Right atrium auricular region (tissue), 2 donors: ENCODE measurements at places on chromosomes 12 and 14. TPM values are rescaled to one million over a fixed set of nuclear protein-coding genes. Genes with fewer than 3 reads are reported as not detected.
A peak's percentile ranks its signal among the peaks of the same experiment; 100 is the strongest.

- no peak overlapping the region for H3K27ac ChIP-seq
- H3K27me3 ChIP-seq: no peaks in the 10 kb centered on the region
- H3K4me1 ChIP-seq: no peaks in the 10 kb centered on the region
- no peak overlapping the region for H3K4me3 ChIP-seq
Observed at GRCh38 chr12:26179826-26180225, 15.5 kb upstream of the SSPN start.

GRCh38 chr14:52111583-52111982, 42.7 kb upstream of the NID2 start:
- DNase-seq: no peak
- H3K27me3 ChIP-seq: no peaks in the 10 kb centered on the region
- H3K4me3 ChIP-seq: no peak overlapping the region
- no peaks in the 10 kb centered on the region for H3K36me3 ChIP-seq
- no peaks in the 10 kb centered on the region for H3K4me1 ChIP-seq
- H3K27ac ChIP-seq: no peak overlapping the region

- no peak for DNase-seq
- H3K4me3 ChIP-seq: no peak overlapping the region
- no peak overlapping the region for H3K27ac ChIP-seq
- no peaks in the 10 kb centered on the region for H3K4me1 ChIP-seq
- no peaks in the 10 kb centered on the region for H3K27me3 ChIP-seq
Observed at GRCh38 chr12:58529897-58530741, 390.2 kb downstream of the LRIG3 start.

GRCh38 chr14:61222388-61222787, 58.8 kb downstream of the TMEM30B start:
- no peak overlapping the region for H3K4me3 ChIP-seq
- H3K27ac ChIP-seq: no peak overlapping the region
- no peaks in the 10 kb centered on the region for H3K27me3 ChIP-seq
- no peak for DNase-seq
- no peaks in the 10 kb centered on the region for H3K4me1 ChIP-seq

- H3K4me3 ChIP-seq: no peak overlapping the region
- H3K4me1 ChIP-seq: no peaks in the 10 kb centered on the region
- H3K27me3 ChIP-seq: no peaks in the 10 kb centered on the region
- no peak for DNase-seq
Observed at GRCh38 chr12:5806371-5807089, 138.5 kb downstream of the ANO2 start.

GRCh38 chr12:58656254-58657009, 263.9 kb downstream of the LRIG3 start:
- H3K27ac ChIP-seq: no peak overlapping the region
- no peaks in the 10 kb centered on the region for H3K4me1 ChIP-seq
- H3K27me3 ChIP-seq: no peaks in the 10 kb centered on the region
- no peaks in the 10 kb centered on the region for H3K36me3 ChIP-seq
- H3K4me3 ChIP-seq: no peak overlapping the region

DNA sequence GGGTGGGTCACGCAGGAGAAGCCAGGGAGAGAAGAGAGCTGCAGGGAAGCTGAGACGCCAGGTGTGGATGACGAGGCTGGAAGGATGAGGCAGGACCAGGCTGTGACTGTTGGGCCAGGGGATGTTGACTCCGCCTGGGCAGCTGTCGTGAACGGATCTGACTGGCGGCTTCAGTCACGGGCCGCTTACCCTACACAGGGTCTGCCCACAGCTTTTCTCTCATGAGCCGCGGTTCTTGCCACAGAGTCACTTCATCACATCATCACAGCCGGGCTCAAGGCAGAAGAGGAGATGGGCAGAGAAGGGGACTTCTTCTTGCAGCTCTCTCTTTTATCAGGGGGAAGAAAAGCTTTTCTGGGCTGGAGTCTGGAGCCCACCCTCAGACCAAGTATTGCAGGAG, 7.7 kb downstream of the CLBA1 start:
- DNase-seq: no peak
- peaks cover 10% of the 10 kb centered on the region for H3K36me3 ChIP-seq
- no peaks in the 10 kb centered on the region for H3K27me3 ChIP-seq
- H3K4me3 ChIP-seq: no peak overlapping the region

DNA sequence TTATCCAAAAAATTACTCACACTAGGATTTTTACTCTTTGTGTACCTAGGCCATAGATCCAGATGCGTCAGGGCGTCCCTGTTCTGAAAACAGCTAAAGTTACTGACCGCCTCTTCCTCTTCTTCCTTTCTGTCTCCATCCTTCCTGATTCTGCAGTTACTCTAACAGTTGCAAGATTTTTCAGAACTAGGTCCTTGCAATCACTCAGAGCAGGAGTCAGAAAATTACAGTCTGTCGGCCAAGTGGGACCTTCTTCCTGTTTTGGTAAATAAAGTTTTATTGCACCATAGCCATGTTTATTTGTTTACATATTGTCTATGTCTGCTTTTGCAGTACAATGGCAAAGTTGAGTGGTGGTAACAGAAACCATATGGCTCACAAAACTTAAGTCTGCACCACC, 25.6 kb upstream of the FGF6 start:
- no peak for DNase-seq
- H3K4me3 ChIP-seq: no peak overlapping the region
- H3K4me1 ChIP-seq: no peaks in the 10 kb centered on the region
- no peak overlapping the region for H3K27ac ChIP-seq
- no peaks in the 10 kb centered on the region for H3K27me3 ChIP-seq

DNA sequence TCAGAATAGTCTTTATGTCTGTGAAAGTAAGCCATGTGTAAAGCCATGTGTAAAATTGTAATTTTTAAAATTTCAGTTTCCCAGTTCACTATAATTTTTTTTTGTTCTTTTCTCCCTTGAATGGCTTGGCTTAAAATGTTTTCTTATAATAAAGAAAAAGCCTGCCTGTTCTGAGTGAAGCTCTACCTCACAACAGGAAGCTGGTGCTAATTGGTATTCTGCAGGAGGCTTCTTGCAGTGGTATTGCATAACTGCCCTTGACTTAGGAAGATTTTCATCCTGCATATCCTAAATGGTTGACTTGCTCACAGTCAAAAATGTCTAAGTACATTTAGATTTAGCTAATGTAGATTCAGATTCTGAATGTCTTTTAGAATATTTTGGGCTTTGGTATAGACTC, 49.5 kb downstream of the ATP2A2 start:
- H3K4me3 ChIP-seq: no peak overlapping the region
- no peak overlapping the region for H3K27ac ChIP-seq
- no peaks in the 10 kb centered on the region for H3K27me3 ChIP-seq
- no peak for DNase-seq

- no peak for DNase-seq
- H3K4me1 ChIP-seq: no peaks in the 10 kb centered on the region
- H3K27ac ChIP-seq: no peak overlapping the region
- H3K36me3 ChIP-seq: no peaks in the 10 kb centered on the region
- no peaks in the 10 kb centered on the region for H3K27me3 ChIP-seq
Observed at GRCh38 chr14:90204516-90204915, 51.8 kb upstream of the PSMC1 start.

DNA sequence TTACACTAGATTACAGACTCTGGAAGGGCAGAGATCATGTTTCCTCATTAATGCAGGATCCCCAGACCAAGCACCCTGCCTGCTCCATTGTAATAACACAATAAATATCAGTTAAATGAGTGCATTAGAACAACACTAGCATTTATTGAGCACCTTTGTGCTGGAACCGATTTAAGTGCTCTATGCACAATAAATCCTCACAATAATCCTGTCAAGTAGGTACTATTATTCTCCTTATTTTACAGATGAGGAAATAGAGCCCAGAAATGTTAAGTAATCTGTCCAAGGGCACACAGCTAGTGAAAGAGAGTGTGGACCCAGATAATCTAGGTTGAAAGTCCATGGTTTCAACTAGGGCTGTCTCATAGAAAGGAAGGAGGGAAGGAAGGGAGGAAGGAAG, 69.8 kb downstream of the MAP1LC3B2 start:
- H3K4me3 ChIP-seq: no peak overlapping the region
- H3K36me3 ChIP-seq: no peaks in the 10 kb centered on the region
- DNase-seq: no peak
- no peaks in the 10 kb centered on the region for H3K27me3 ChIP-seq
- no peaks in the 10 kb centered on the region for H3K4me1 ChIP-seq

DNA sequence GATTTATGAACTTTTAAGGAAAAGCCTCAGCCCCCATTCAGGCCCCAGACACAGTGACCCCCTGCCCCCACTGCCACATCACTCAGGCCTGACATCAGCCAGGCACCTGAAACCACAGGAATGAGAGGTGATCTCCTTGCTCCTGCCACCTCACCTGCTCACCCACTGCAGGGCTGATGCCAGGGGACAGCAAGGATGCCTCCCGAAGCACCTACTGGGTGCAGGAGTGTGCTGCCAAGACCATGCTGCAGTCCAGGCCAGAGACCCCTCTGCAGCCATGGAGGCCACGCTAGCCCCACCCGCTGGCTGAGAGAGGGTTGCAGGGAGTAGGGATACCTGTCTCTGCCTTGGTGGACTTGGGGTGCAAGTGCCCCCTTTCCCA, 18.6 kb upstream of the KRT7 start:
- DNase-seq: no peak
- H3K27ac ChIP-seq: no peak overlapping the region
- no peaks in the 10 kb centered on the region for H3K36me3 ChIP-seq
- H3K4me3 ChIP-seq: no peak overlapping the region

GRCh38 chr14:99667821-99668220, 16.3 kb upstream of the CYP46A1 start:
- H3K4me3 ChIP-seq: no peak overlapping the region
- H3K4me1 ChIP-seq: no peaks in the 10 kb centered on the region
- no peak for DNase-seq
- H3K27me3 ChIP-seq: no peaks in the 10 kb centered on the region
- H3K27ac ChIP-seq: no peak overlapping the region

DNA sequence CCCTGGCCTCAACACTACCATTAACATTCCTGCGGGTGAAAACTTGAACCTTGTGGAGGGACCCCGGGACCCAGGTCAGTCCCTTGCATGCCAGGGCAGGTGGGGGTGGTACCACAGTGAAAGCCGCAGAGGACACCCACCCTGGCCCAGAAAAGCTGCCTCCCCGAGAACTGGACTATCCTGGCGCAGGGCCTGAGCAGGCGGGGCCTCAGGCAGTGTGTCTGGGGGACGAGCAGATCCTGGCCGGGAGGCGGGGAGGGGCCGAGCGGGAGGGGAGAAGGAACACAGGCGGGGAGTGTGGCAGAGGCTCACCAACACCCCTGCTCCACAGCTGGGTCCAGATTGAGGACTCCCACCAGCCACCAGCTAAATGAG, 10.0 kb downstream of the AHNAK2 start:
- no peaks in the 10 kb centered on the region for H3K4me1 ChIP-seq
- peak; percentile 72 for DNase-seq
- H3K27ac ChIP-seq: peak overlapping the region; percentile 55
- peak overlapping the region; percentile 47 for H3K4me3 ChIP-seq

GRCh38 chr12:32397696-32398095, 1.7 kb upstream of the FGD4 start:
- peaks cover 20% of the 10 kb centered on the region for H3K4me1 ChIP-seq
- DNase-seq: no peak
- H3K27me3 ChIP-seq: no peaks in the 10 kb centered on the region
- H3K36me3 ChIP-seq: no peaks in the 10 kb centered on the region
- H3K27ac ChIP-seq: no peak overlapping the region
- H3K4me3 ChIP-seq: no peak overlapping the region

- no peaks in the 10 kb centered on the region for H3K36me3 ChIP-seq
- no peak for DNase-seq
- H3K4me1 ChIP-seq: no peaks in the 10 kb centered on the region
- no peak overlapping the region for H3K27ac ChIP-seq
- H3K4me3 ChIP-seq: no peak overlapping the region
Observed at GRCh38 chr14:34671716-34672115, 41.8 kb upstream of the SNX6 start.

DNA sequence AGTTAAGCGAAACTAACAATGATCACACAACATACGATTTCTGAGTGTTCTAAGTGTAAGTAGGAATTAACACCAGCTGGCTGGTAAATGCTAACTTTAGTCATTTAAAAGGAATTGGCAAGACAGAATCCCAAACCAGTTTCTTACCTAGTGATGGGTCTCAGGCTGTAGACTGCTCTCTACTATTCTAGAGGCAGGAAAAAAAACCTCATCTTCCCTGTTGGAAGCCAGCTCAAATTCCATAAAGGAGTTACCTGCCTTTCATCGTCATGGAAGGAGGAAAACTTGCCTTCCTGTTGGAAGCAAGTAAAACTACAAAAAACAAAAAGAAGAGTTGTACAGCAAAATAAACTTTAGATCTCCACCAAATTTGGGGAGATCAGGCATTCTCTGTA, 23.7 kb upstream of the SLC7A8 start:
- DNase-seq: no peak
- no peaks in the 10 kb centered on the region for H3K36me3 ChIP-seq
- H3K4me1 ChIP-seq: no peaks in the 10 kb centered on the region
- no peaks in the 10 kb centered on the region for H3K27me3 ChIP-seq
- no peak overlapping the region for H3K27ac ChIP-seq
- H3K4me3 ChIP-seq: no peak overlapping the region

GRCh38 chr12:6827982-6828780, at the start of gene P3H3:
Gene P3H3, plus strand, starts transcription at chr12:6828407. Its CDS starts 34 bp downstream, at chr12:6828441.
- H3K4me3 ChIP-seq: peak within 1 kb of the TSS; percentile 83
- no peak for DNase-seq
- H3K4me1 ChIP-seq: peaks cover 39% of the 10 kb centered on the region
- H3K27me3 ChIP-seq: no peaks in the 10 kb centered on the region
- H3K27ac ChIP-seq: peak within 1 kb of the TSS; percentile 84

GRCh38 chr12:32145096-32145495, 38.4 kb downstream of the BICD1 start:
- H3K27me3 ChIP-seq: no peaks in the 10 kb centered on the region
- no peak for DNase-seq
- H3K27ac ChIP-seq: no peak overlapping the region
- H3K36me3 ChIP-seq: no peaks in the 10 kb centered on the region
- no peak overlapping the region for H3K4me3 ChIP-seq

DNA sequence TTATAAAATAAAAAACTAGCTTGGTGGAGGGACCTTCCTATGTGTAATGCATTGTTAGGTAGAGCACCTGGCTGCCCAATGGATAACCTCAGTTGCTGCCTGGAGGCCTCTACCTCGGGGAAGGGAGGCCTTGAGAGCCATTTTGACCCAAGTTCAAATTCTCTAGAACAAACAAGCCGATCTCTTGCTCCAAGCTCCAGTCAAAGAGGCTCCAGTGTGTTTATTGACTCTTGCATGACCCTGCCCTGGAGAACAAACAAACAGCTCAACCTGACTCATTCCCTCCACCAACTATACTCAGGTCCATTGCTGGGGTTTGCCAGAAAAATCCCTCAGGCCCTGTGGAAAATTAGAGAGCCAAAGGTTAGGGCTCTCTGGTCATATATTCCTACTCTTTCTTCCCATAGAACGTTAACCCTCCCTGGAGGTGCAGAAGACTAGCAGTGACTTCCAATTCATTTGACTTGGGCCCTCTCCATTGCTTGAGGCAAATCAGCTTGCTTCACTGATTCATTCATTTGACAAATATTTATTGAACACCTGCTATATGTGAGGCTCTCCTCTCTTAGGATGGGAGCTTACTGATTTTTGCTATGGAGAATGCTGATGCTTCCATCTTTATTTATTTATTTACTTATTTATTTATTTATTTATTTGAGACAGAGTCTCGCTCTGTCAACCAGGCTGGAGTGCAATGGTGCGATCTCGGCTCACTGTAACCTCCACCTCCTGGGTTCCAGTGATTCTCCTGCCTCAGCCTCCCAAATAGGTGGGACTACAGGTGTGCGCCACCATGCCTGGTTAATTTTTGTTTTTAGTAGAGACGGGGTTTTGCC, 73.7 kb upstream of the CISTR start:
- no peak overlapping the region for H3K4me3 ChIP-seq
- no peak for DNase-seq
- H3K27me3 ChIP-seq: no peaks in the 10 kb centered on the region
- no peaks in the 10 kb centered on the region for H3K36me3 ChIP-seq
- H3K27ac ChIP-seq: no peak overlapping the region

Gene CLEC2D
- total RNA-seq: 6.9 TPM

Gene PTGER2
- total RNA-seq: 1.5 TPM

Gene COX8C
- total RNA-seq: not detected

Gene L2HGDH
- total RNA-seq: 8.3 TPM

Gene FAM222A
- 32.4 TPM for total RNA-seq

Gene RAB21
- total RNA-seq: 33.9 TPM
